ENCODE measurements at places on chromosomes 3 and 15.

DNA sequence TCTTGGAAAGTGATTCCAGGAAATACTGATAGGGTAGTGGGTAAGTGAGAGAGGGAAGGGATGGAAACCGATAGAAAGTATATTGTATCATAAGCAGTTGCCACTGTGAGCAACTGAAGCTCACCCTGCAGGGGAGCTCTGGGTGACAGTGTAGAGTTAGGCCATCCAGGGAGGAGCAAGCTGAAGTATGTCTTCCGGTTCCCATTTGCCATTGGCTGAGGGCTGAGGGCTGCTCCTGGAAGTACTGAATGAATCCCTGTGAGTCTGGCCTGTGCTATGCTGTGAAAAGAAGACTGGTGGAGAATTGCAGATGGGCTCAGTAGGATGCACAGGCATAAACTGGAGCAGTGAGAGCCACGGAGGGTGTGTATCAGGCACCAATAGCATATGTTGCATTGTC is 348.3 kb downstream of the MFSD1 start:
- DNase-seq: no peak

- no peak for DNase-seq
These were observed 986.0 kb downstream of the ROBO2 start for GRCh38 chr3:78025916-78026315.

GRCh38 chr15:94346282-94346681 is 114.9 kb downstream of the MCTP2 start:
- DNase-seq: no peak

- no peak for DNase-seq
These were observed 271.3 kb upstream of the TPRG1 start for GRCh38 chr3:188900421-188900951.

DNA sequence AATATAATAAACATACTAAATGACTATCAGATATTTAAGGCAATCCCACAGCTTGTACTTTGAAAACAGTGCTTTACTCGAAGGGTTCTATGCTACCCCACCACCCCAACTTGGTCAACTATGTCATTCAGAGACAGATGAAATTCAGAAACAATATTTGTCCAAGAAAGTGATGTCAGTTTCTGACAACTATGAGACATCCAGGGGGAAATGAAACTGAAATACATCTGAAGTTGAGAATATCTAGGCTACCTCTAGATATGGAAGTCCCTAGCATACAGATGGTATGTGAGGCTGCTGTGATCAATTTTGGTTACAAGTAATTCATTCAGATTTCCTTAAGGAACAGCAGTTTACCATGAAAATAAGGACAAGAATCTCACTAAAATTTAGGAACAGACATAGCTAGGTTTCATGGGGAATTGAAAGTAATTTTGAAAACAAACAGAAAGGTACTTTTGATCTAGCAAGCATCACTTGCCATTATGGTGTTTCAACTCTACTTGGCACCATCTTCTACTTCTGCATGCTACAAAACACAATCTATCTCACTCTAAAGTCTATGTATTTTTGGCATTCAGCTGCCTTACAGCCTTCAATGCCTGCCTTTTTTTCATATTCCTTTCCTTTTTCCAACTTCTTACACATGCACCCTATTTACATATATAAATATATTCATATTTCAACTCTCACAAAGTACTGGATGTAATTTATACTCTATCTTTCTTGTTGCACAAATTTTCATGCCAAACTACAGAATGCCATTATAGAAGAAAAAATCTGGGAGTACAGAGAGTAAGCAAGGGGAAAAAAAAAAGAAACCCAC is 21.7 kb downstream of the ATG3 start:
- no peak for DNase-seq

DNA sequence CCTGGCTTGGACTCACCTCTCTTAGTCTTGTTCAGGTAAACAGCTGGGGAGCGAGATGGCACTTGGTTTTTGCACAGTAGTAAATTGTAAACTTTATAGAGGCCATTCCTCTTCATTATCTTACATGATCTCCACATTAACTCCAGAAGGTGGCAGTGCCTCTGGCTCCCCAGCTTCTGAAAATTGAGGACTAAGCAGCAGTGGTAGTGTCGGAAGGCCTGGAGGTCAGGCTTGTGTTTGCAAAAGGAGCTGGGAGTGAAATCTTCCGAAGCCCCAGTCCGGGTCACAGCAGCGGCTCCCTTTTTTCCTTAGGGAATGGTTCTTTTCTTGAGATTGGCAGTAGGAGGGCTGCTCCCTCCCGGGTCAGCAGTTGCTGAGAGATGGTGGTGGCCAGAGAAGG is 85.7 kb downstream of the FNDC3B start:
- no peak for DNase-seq

- DNase-seq: no peak
These were observed 15.7 kb upstream of the CNBP start for GRCh38 chr3:129199366-129199765.

DNA sequence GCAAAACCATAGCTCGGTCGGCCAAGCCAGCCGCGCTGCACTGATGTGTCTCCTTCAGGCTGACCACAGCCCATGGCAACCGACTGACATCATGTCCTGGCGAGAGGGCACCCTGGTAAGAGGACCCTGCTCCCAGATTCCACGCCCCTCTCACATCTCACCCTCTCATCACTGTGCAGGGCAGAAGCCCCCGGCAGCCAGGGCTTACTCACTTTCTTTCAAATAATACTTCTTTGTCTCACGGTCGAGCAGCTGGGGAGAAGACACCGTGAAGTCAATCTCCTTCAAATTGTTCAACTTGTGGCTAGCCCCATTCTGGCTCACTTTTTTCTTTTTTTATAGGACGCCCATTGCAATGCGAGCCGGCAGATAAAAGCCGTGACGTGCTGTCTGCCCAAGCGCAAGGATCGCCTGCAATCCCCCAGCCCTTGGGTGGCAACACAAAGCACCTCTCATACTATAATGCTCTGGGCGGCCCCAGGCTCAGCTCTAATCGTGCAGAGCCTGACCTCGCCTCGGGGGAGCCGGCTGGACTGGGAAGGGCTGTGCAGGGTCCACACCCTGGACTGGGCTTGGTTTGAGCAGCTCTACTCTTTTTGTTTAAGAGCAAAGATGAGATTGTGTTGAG is 33.6 kb downstream of the VGLL4 start:
- no peak for DNase-seq

GRCh38 chr15:69389426-69389825 is 24.7 kb upstream of the KIF23 start:
- DNase-seq: no peak

DNA sequence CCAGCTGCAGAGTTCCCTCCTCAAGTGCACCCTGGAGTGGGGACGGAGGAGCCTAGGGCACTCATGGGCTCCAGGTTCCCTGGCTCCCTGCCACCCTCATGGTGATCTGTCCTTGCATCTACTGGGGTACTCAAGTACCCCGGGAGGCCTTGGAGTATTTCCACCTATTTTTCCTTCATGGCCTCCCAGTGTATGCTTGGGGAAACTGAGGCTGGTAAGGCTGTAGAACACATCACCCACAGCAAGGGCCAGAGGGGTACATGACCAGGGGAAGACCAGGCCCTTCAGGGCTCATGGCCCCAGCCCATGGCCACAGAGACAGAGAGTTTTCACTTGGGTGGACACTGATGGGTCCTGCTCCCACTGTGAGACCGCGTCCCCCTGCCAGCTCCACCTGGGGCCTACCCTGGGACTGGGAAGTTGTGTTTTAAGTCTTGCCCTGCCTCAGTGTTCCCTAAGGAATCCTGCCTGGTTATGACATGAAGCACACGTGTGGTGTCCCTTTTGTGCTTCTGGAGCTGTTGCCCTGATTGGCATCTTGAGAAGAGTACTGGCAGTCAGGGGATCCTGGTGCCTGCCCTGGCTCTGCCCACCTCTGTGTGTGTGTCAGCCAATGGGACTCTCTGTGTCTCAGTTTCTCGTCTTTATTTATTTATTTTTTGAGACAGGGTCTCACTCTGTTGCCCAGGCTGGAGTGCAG is 132.8 kb downstream of the TJP1 start:
- no peak for DNase-seq

GRCh38 chr15:39192351-39192750 is 388.5 kb upstream of the THBS1 start:
- no peak for DNase-seq

DNA sequence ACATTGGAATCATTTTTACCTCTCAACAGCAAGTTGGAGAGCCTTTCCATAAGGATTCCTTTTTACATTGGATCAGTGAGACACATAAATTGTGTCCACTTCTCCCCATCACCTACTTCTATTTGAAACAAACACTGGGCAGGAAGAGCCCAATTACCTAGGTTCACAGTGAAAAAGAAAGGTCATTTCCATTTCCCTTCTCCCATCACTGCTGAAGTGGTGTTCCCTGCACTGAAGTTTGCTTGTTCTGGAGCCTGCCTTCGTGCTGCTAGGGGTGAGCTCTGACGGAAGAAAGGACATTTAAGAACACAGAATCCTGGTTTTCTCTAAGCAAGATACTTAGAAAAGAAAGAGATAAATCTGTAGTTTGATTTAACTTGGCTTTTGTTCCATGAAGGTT is 123.8 kb upstream of the ZBTB20 start:
- DNase-seq: no peak

DNA sequence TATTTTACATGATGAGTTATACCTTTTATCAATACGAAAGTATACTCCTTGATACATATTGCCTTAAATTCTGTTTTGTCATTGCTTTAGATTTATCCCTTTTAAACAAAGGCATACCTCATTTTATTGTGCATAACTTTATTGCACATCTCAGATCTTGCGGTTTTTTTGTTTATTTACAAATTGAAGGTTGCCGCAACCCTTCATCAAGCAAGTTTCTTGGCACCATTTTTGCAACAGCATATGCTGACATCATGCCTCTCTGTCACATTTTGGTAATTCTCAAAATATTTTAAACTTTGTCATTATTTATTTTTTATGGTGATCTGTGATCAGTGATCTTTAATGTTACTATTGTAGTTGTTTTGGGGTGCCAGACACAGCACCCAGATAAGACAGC is 20.9 kb downstream of the SNRK start:
- DNase-seq: no peak

DNA sequence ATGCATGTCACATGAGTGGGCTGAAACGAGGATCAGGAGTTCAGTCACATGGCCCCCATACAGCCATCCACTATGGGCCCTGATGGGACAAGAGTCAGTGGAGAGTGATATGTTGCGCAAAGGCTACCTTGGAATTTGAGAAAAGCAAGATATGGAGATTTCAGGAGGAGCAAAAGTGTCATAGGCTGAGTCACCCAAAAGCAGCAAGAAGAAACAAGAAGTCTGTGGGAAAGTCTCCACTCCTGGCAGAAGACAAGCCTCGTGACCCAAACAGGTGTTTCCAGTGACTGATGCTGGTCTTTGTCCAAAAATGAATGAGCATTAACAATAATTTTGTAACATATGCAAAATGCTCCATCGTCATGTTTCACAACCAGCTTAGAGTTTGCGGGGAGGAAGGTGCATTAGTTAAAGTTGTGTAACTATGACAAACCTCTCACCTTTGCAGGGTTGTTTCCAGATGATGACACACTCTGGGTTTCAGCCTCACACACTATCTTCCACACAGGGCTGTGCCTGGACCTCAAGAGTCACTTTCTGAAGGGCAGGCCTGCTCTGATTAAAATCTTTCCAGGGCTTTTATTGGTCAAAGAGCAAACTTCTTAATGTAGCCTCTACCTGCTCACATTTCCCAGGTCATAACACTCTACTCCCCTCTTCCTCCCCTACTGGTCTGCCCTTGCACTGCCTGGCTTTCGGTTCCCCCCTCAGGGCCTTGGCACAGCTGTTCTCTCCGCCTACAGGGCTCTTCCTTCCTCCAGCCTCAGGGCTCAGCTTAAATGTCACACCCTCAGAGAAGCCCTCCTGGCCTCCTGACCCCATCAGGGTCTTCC is 3.9 kb upstream of the DNASE1L3 start:
- no peak for DNase-seq

DNA sequence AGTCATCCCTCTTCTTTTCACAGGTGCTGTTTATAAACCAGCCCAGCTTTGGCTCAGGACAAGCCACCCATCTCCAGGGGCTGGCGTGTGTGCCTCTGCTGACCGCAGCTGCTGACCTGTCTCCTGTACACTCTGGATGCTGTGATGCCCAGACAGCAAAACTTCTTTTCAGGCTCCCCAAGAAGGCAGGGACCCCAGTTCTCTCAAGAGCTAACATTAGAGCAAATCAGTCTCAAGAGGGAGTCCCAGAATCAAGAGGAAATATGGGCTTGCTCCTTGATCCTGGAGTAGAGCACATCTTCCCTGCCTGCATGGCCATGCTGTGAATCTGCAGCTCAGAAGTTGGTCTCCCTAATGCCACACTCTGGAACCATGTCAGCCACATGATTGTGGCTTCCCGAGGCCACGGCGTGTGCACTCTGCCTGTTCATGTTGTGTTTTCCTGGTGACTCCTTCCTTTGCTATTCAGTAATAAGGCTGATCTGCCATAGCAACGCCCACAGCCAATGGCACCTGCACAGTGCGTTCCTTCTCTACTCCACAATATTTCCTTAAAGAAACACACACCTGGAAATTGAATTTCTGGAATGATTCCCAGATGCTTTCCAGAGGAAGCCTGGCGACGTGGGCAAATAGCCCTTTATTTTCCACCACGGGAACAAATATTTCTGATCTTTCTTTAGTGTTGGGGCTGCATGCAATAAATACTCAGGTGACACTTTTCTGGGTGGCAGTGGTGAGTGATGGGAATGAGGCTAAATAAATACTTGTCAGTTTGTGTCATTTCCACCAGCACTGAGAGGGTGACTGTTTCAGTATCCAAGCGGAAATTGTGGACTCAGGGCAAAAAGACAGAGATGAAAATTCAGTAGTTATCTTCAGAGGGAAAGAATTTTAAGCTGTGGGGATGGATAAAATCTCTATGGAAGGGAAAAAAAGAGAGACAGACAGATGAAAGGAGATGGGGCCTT is 21.9 kb upstream of the THSD4 start:
- DNase-seq: no peak

- no peak for DNase-seq
These were observed 14.9 kb downstream of the SERPINI1 start for GRCh38 chr3:167750272-167750971.

DNA sequence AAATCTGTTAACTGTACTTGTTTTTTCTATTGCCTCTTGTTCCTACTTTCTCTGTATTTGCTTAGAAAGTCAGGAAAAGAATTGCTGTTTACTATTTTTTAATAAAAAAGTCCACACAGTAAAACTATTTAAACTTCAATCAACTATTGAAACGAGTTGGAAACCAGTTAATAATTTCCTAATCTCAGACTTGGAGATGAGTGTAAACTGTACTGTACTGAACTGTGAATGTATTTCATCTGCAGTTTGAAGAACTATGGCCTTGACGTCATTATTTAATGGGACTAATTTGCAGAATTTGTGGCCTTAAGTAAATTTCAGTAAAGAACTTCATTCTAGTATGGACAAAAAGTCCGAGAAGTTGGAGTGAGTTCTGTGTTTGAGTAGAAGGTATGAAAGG is 89.1 kb downstream of the LRRC28 start:
- DNase-seq: no peak

GRCh38 chr15:31080591-31081014 is 20.9 kb downstream of the TRPM1 start:
- no peak for DNase-seq

GRCh38 chr15:99744142-99744541 is 10.9 kb upstream of the LYSMD4 start:
- no peak for DNase-seq

DNA sequence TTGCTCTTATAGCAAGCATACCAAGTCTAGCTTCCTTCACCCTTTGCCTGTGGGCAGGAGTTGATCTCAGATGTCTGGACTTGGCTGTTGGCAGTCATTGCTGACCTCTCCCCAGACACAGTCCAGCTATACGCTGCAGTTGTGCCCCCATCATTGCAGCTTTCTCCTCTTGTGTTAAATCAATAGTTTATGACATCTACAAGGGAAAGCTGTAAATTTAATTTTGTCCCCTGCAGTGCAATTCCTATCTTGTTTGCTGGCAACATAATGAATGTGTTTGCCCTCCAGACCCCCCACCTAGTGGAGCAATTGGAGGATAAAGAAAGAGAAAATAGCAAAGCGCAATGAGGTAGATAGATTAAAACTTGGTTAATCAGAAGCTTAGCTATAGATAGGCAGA is 280.2 kb downstream of the LSAMP start:
- DNase-seq: no peak
